ENCODE measurements at places on chromosomes 3 and 15.

DNA sequence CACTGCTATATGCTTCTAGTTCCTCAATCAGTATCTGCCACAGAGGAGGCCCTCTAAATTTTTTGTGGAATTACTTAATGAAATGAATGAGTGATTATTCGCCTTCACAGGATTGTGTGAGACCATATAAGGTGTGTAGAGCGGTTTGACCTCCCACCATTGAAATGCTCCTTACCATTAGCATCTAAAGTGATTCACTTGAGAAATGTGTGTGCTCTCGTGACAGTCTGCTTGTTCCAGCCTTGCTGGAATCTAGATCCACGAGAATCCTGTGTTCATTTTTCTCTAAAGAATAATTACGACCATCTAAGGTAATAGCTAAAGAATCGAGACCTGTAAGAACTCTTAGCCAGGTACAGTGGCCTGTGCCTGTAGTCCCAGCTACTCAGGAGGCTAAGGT lies 126.9 kb downstream of the FNDC3B start:
- no peak for DNase-seq

DNA sequence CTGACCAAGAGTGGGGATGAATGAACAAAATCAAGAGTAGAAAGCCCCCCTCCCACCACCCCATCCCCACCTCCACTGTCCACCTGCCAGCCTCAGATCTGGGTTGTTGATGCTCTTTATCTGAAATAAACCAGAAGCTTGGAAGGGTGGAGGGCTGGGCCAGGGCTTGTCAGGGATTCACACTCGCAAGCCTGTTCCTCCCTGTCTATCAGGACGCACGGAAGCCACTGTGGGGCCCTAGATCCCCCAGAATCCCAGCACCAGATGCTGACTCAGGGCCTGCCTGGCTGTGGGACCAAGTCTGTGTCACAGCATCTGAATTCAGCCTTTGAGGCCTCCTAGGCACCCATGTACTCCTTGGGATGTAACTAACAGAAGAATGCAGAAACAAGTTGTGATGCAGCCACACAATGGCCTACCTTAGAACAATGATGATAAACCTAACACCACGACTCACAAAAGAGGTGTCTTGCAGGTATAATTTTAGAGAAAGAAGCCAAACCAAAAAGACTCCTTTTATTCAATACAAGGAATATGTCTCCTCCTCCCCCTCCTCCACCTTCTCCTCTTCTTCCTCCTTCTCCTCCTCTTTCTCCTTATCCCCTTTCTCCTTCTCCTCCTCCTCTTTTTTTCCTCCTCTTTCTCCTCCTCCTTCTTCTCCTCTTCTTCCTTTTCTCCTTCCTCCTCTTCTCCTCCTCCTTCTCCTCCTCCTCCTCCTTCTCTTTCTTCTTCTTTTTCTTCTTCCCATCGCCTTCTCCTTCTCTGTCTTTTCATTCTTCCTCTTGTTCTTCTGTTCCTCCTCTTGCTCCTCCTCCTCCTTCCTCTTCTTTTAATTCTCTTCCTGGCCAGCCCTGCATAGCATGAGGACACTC lies 234.7 kb downstream of the PLCL2 start:
- no peak for DNase-seq

- DNase-seq = no peak
Observed at GRCh38 chr3:88641033-88641604, 466.3 kb upstream of the EPHA3 start.

DNA sequence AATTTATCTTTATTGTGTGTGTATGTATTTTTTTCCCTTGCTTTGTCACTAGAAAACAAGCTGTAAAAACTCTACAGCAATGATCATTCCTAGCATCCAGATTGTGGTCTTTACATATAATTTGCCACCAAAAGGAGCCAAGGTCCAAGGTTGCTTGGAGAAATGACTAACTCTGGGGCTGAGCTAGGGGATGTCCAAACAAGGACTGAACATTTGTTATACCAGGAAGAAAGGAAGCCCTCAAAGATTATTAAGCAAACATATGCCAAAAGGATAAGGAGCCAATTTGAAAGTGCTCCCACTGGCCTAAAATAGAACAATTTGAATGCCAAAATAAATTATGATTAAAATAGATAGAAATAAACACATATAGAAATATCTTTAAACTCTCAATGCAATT lies 293.3 kb downstream of the ZIC1 start:
- no peak for DNase-seq

DNA sequence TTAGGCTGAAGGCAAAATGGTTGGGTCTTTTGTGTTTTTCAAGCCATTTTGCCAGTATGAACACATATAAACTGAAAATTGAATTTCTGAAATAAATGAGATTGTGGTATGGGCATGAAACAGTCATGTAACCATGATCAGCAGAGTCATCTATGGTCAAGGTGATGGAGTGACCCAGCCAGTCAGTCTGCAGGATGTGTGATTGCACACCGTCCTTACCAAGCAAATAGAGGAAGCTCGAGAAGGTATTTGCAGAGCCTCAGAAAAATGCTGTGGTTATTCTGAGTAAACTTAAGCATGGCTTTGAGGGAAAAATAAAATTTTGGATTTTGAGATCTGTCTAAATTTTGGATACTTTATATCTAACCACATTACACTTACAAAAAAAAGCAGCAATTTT lies 95.9 kb upstream of the RNF7 start:
- DNase-seq = no peak
